ENCODE measurements at places on chromosomes 5 and 9. TPM values are rescaled to one million over a fixed set of nuclear protein-coding genes. Genes with fewer than 3 reads are reported as not detected.

- no peak for DNase-seq
Measured at GRCh38 chr9:131020862-131021261, 11.9 kb downstream of the LAMC3 start.

DNA sequence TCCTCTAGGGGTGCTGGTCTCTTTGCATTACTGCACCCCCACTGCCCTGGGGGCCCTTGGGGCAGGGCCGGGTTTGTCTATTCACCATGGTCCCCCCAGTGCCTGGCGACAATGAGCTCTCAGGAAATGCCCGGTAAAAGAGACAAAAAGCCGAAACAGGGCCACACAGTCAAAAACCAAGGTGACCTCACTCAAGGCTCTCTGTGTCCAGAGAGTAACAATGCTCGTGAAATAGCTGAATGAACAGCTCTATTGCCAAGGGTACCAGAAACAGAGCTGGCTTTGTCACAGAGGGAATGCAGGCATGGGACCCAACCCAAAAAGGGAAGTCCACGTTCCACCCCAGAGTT is 16.0 kb downstream of the SH3PXD2B start:
- no peak for DNase-seq

GRCh38 chr5:68499987-68500386 is 284.4 kb downstream of the PIK3R1 start:
- no peak for DNase-seq

GRCh38 chr5:135079099-135079681 is 45.2 kb upstream of the PITX1 start:
- no peak for DNase-seq

GRCh38 chr9:137757613-137758029 is 120.0 kb upstream of the CACNA1B start:
- no peak for DNase-seq

- DNase-seq = peak; percentile 22
Measured at GRCh38 chr9:96508227-96508940, 58.4 kb downstream of the HABP4 start.

- no peak for DNase-seq
Measured at GRCh38 chr9:30349526-30350513, 2034.6 kb upstream of the ACO1 start.

DNA sequence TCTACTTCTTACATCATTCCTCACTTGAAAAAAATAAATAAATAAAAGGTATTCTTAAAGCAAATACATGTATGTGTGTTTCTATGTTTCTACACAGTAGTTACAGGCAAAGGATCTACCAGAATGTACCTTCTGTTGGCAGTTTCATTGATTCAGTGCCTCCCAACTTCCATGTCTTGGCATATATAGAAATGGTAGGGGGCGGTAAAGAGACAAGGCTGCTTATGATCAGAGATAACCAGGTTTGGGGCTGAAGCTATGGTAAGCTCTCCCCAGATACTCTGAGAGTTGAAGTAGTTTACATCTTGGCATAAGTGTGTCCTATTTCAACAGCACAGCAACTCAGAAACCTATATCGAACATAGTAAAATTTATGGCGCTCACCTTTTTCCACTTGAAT is 1075.4 kb upstream of the C9orf72 start:
- no peak for DNase-seq

GRCh38 chr5:142659405-142659804 is 26.5 kb downstream of the FGF1 start:
- DNase-seq = no peak

GRCh38 chr5:41246376-41246775 is 33.0 kb upstream of the C6 start:
- DNase-seq = no peak

DNA sequence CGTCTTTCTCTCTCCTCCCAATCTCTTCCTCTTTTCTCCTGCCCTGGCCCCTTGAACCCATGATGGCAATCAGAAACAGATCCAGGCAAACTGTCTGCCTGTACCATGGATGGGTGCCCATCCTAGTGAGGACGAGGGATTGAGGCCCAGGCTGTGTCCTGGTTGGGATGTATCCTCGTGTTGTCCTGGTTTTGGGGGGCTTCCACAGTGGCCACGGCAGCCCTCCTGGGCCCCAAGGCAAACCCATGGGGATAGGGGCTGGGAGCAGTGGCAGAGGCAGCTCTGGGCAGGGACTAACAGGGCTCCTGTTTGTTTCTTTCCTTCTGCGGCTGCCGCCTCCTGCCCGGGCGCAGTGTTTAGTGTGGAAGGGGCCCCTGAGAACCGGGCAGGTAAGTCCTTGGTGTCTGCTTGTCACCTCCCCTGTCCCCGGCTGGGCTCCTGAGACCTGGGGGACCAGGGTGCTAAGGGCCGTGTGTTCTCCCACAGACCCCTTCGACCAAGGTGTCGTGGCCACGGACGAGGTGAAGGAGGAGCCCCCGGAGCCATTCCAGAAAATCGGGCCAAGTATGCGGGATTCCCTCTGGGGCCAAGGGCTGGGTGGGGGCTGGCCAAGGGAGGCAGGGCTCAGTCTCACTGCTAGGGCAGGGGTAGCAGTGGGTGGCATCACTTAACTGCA is 70.0 kb downstream of the AMBP start:
- no peak for DNase-seq

DNA sequence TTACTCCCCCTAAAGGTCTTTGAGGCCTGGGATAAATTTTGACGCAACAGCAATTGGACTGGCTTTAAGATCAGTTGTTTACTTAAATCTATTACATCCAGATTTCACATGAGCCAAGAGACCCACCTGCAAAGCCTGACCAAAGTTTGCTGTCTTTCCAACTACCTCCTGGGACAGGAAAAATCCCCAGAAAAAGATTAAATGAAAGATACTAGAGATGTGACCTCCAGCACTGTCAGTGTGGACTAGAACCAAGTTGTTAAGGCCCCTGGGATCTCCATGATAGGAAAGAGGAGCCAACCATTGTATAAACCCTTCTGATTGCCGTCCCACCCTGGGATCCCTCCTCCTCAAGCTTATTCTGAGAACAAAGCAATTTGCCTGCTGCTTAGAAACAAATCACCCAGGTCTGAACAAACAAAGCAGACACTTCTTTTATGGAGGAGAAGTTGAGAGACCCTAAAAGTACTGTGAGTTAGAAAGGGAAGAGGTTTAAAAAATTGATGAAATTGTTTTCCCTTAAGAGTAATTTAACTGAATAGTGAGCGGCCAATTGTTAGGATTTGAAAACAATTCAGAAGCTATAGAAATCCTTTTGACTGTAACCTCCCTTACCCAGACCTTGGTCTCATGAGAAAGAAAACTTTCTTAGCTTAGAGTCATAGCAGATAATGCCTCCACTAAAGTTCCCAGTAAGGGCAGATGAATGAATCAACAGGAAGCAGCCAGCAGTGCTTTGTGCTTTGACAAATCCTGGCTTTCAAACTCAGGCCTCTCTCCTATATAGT is 255.2 kb downstream of the TMEM167A start:
- DNase-seq = peak; percentile 5

DNA sequence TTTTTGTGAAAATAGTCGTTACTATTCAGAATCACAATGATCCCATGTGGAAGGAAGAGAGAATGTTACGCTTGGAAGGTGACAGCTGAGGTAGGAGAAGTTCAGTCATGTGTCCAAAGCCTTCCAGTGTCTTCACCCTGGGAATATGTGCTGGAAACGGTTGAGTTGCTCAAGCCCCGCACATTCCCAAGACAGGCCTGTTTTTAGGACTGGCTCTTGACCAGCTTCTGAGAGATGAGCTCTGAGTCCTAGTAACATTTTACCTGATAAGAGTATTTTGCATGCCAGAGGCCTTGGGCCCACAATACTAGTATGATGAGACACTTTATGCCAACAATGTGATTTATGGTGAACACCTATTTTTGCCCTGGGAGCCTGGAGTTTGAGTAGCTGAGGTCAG is 101.7 kb downstream of the LMNB1 start:
- DNase-seq = no peak

GRCh38 chr5:96324708-96325107 is 108.3 kb downstream of the PCSK1 start:
- no peak for DNase-seq

NPM1 gene
- 685 TPM for total RNA-seq

SLC4A9 gene
- 0.06 TPM for total RNA-seq

NR4A3 gene
- total RNA-seq = 0.12 TPM

PCSK5 gene
- total RNA-seq = 25.5 TPM

Measured in glomerular endothelial cell (primary cell).